EH (cell line): ENCODE measurements at places on chromosomes 3 and 15.
A peak's percentile ranks its signal among the peaks of the same experiment; 100 is the strongest.

- DNase-seq = no peak
Observed at GRCh38 chr3:172846706-172847105, 96.2 kb downstream of the ECT2 start.

GRCh38 chr3:4950351-4950784, 28.9 kb upstream of the BHLHE40 start:
- DNase-seq = no peak

- DNase-seq = peak; percentile 97
Observed at GRCh38 chr15:90680371-90680935, 36.7 kb upstream of the BLM start.

GRCh38 chr3:55609230-55609827, 122.2 kb upstream of the WNT5A start:
- no peak for DNase-seq

- peak; percentile 33 for DNase-seq
Observed at GRCh38 chr3:195238586-195239118, 32.3 kb downstream of the XXYLT1 start.

DNA sequence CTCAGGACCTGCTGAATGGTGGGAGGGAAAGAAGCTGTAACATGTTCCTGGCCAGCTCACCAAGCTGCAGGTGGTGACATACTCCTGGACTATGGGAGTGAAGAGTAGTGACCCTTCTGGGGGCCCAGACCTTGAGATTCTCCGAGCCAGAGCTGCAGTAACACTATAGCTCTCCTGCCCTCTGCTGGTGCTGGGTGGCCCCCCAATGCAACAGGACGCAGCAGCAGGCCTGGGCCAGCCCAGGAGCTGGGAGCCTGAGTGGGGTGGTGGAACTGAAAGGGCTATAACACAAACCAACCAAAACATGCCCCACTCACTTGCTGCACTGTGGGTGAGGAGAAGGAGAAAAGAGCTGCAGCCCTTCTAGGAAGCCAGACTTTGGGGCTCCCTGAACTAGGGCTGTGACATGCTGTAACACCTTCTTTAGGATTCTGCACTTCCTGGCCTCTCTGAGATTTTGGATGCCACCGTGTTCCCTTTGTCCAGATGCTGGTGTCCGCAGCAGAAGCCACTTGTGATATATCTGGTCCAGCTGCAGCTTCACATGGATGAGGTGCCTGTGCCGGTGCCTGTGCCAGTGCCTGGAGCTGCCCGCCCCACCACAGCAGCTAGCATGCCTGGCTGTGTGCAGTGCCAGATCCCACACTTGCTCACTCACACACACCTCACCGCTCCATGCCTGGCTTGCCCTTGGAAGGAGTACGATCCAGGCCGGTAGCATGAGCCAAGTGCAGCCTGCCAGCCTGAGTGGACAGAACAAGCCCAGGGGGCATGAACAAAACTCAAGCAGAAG, 636.8 kb upstream of the KCNMB2 start:
- no peak for DNase-seq

GRCh38 chr3:15513116-15513515, 8.4 kb downstream of the COLQ start:
- no peak for DNase-seq

DNA sequence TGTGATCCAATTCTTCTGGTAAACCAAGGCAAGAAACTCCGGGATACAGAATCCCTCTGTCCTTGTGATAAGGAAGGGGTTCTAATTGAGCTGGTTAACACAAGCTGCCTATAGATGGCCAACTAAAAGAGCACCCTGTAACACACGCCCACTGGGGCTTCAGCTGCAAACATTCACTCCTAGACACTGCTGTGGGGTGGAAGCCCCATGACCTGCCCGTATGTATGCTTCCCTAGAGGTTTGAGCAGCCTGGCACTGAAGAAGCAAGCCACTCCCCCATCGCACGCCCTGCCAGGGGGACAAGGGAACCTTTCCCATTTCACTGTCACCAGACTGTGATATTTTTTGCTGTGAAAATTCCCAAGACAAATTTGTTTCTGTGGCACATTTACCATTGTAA, 516.9 kb upstream of the GOLIM4 start:
- DNase-seq = no peak

DNA sequence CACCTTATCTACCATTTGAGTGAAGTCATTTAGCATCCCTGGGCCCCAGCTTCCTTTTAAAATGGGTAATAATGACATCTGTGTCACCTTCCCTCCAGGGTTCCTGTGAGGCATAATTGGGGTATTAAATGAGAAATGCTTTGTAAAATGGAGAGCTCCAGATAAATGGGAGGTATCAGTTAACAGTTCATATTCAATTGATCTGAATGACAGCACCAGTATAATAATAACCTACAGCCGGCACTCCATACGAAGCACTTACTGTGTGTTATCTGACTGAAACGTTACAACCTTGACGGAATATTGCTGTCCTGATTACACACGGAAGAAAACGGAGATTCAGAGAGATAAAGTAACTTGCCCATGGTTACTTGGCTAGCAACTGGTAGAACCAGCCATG, 53.6 kb downstream of the BHLHE40 start:
- DNase-seq = no peak

- peak; percentile 95 for DNase-seq
Observed at GRCh38 chr3:128487813-128488635, 5.0 kb downstream of the GATA2 start.

- DNase-seq = peak; percentile 86
Observed at GRCh38 chr3:124760601-124761000, 30.3 kb downstream of the UMPS start.

- no peak for DNase-seq
Observed at GRCh38 chr15:76127169-76127568, 67.4 kb downstream of the TMEM266 start.

DNA sequence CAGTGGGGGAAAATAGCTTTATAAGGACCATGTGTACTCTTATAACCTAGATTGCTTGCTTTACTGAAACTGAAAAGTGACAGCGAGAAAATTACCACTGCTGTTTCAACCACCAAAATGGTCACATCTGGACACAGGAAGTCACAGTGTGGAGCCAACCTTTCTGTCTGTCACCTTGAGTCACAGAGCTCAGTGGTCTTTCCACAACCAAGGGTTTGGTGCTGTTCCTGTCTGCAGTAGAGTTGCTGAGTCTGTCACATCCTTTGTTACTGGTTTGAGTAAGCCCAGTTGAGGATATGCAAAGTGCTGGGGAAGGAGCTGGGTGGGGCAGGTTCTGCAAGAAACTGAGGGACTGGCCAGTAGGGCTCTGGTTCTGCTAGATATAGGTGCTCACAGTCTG, 139.1 kb upstream of the EIF1B start:
- no peak for DNase-seq

GRCh38 chr3:108946292-108947285, 7.1 kb downstream of the GUCA1C start:
- no peak for DNase-seq

GRCh38 chr3:153130312-153130977, 31.6 kb upstream of the RAP2B start:
- peak; percentile 89 for DNase-seq

- DNase-seq = no peak
Observed at GRCh38 chr3:3860235-3860634, 61.0 kb downstream of the LRRN1 start.

- no peak for DNase-seq
Observed at GRCh38 chr15:90259524-90259923, 5.9 kb upstream of the NGRN start.

- DNase-seq = no peak
Observed at GRCh38 chr15:28921336-28921735, 35.6 kb downstream of the APBA2 start.

GRCh38 chr3:61975199-61975598, 398.2 kb downstream of the FEZF2 start:
- no peak for DNase-seq

DNA sequence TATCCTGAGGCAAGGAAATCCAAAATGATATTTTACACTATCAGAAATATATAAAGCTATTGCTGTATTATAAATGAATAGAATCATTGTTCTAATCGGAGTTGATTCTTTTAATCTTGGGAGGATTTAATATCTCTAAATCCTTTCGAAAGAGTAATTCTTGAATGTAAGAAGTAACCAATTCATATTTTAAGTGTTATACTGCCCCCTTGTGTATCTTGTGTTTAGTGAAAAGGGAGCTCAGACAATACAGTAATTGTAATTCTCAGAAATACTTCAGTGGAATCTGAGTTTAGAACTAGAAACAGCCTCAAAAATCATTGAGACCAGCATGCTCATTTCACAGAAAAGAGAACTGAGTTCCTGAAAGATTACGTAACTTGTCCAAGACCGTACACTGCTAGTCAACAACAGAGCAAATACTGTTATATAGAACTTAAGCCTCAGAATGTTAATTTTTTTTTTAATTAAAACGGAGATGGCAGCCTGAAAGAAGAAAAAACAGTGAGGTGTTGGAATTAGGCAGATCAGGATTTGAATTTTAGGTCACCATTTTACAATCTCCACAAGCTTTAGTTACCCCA, 42.9 kb downstream of the PLCH1 start:
- DNase-seq = peak; percentile 59

GRCh38 chr3:132079147-132079546, 44.3 kb upstream of the CPNE4 start:
- no peak for DNase-seq
